ENCODE measurements at places on chromosomes 12 and 14. TPM values are rescaled to one million over a fixed set of nuclear protein-coding genes. Genes with fewer than 3 reads are reported as not detected.

Gene VSIG10
- 10.1 TPM for total RNA-seq

Gene PPFIA2
- not detected for total RNA-seq

Gene ADAMTS20
- 0.24 TPM for total RNA-seq

Gene TGM1
- 0.52 TPM for total RNA-seq

Gene RASAL1
- total RNA-seq = not detected

Gene NTS
- not detected for total RNA-seq

Gene SOAT2
- total RNA-seq = not detected

Gene PLBD1
- total RNA-seq = 6.6 TPM

Gene RPAP3
- 14.5 TPM for total RNA-seq

Gene KLRF2
- not detected for total RNA-seq

Gene TSPAN11
- 11.8 TPM for total RNA-seq

Measured in epithelial cell of alveolus of lung (primary cell).